Fibroblast of mammary gland (primary cell): ENCODE measurements at places on chromosomes 1 and 21.

DNA sequence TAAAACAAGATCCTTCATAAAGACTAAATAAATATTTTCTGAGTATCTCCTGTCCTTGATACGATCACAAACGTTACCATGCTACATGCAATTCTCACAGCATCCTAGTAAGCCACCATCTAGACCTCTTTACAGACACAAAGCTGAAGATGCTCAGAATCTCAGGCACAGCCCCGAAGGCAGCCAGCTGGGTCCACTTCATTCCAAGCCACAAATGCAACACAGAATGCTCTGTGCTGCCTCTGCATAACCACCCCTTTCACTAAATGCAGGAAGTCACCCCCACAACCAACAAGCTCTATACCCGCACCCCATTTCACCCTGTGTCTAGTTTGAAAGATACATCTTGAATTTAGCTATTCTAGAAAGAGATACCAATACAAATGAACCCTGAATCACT, 12.9 kb downstream of the RCAN1 start:
- DNase-seq, result no peak

- DNase-seq, result no peak
These were observed 78.2 kb upstream of the ARHGAP29 start for GRCh38 chr1:94315552-94316116.

DNA sequence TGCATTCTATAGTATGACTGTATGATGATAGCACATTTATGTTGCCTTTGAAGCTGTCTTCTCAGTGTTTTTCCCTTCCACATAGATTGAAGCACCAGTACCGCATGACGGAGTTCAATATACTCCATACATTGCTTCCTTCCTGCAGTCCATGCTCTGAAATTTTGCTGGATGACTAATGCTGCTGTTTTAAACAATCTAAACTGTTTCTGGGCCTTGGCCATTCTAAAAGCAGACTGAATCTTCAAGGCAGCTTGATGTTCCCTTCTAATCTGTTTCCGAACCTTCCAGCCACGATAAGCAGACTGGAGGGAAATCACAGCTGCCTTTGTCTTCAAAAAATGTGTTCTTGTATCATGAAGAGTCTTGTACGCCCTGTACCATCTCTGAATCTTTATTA, 36.2 kb upstream of the F13B start:
- no peak for DNase-seq

GRCh38 chr1:231792634-231793033, 166.0 kb downstream of the DISC1 start:
- DNase-seq, result no peak

DNA sequence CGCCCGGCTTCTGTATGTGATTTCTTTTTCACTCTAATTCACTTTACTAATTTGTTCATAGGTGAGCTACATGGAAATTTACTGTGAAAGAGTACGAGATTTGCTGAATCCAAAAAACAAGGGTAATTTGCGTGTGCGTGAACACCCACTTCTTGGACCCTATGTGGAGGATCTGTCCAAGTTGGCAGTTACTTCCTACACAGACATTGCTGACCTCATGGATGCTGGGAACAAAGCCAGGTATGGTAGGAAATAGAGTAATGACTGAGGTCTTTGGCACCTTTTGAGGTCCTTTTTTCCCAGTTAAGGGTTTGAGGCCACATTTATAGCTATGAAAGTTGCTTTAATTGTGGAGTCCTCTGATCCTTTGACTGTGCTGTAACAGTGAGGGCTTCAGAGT, 56.9 kb downstream of the KIF1B start:
- peak; percentile 67 for DNase-seq
